Activated CD4-positive, alpha-beta T cell treated with anti-CD3 and anti-CD28 coated beads, Interleukin-2, Interleukin-6, amounts not matched to agents 100 ng/mL and 50 ng/mL, durations not matched to agents 16 hours and 8 hours (primary cell): ENCODE measurements at places on chromosomes 11 and 22.

- DNase-seq = no peak
Observed at GRCh38 chr11:128599729-128600128, 12.4 kb upstream of the ETS1 start.

- DNase-seq = peak; percentile 6
Observed at GRCh38 chr22:35838855-35839576, 121.3 kb downstream of the APOL5 start.

GRCh38 chr11:72048766-72049460, 31.4 kb downstream of the NUMA1 start:
- no peak for DNase-seq

DNA sequence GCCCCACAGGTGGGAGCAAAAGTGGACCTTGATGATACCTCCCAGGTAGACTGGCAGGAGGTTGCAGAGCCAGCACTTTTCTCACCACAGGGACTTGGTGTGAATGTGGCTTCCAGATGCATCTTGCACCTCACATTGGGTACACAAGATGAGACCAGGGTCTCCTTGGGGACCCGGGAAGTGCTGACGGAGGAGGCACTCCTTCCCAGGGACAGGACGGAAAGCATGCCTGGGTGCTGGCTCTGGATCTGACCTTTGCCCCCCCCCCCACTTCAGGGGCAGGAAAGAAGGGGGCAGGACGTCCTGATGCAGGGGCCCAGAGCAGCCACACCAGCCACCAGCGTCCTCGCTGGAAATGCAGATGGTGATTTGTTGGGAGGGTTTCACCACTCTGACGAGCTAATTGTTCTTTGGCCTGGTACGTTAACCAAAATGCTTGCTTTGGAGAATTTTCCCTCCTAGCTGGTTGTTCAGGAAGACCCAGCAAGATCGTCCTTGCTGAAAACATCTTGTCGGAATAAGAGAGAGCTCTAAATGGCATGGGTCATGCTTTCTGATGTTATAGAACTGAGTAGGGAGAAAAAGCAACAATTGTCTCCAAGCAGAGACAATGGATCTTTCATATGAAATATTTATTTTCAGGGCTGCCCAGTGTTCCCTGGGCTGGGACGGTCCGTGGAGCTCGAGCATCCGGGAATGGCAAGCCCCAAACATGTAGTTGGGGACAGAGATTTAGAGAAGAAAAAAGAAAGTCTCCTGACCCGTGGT, 74.4 kb upstream of the PPARA start:
- no peak for DNase-seq

- no peak for DNase-seq
Observed at GRCh38 chr11:37087650-37088572, 489.9 kb upstream of the RAG2 start.
